ENCODE measurements at places on chromosomes 1 and 21.
A peak's percentile ranks its signal among the peaks of the same experiment; 100 is the strongest.

DNA sequence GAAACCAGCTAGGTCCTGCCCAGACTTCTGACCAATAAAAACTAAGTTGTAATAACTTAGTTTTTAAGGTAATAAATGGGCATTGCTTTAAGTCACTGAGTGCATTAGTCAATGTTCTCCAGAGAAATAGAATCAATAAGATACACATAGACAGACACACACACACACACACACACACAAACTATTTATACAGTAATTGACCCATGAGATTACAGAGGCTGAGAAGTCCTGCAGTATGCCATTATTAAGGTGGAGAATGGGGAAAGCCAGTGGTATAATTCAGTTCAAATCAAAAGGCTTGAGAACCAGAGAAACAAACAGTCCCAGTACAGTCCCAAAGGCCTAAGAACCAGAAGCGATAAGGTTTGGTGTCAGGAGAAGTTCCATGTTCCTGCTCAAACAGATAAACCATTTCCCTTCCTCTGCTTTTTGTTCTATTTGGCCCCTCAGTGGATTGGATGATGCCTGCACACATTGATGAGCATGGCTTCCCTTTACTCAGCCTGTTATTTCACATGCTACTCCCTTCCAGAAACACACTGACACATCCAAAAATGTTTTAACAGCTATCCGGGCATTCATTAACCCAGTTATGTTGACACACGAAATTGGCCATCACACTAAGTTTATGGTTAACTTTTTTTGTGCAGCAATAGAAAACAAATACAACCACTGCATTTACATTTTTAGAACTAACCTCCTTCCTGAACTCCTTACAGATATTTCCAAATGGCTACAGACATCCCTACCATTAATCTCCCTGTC is 828.2 kb upstream of the NCAM2 start:
- no peak for DNase-seq

DNA sequence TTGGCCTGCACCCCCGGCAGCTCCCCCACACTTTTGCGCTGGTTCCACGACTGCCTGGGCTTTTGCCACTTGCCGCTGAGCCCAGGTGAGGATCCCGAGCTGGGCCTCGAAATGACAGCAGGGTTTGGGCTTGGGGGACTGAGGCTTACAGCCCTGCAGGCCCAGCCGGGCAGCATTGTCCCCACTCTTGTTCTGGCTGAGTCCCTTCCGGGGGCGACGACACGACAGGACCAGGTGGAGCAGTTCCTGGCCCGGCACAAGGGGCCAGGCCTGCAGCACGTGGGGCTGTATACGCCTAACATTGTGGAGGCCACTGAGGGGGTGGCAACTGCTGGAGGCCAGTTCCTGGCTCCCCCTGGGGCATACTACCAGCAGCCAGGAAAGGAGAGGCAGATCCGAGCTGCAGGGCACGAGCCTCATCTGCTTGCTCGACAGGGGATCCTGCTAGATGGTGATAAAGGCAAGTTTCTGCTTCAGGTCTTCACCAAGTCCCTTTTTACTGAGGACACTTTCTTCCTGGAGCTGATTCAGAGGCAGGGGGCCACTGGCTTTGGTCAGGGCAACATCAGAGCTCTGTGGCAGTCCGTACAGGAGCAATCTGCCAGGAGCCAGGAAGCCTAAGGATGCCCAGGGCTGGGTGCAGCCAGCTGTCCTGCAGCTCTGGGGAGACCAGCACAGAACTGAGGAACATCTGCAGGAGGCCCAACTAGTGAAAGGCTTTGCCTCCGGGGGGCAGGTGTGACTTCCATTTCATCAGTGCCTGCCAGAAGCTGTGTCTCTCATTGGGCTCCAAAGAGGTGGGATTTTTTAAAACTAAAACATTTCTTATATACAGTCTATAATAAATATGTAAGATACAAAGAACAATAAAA is 1.2 kb downstream of the HPDL start:
- peak; percentile 28 for DNase-seq

- DNase-seq, result no peak
These were observed 12.7 kb upstream of the ASAP3 start for GRCh38 chr1:23496490-23497181.

GRCh38 chr1:88333086-88333695 is 350.9 kb upstream of the PKN2 start:
- no peak for DNase-seq

DNA sequence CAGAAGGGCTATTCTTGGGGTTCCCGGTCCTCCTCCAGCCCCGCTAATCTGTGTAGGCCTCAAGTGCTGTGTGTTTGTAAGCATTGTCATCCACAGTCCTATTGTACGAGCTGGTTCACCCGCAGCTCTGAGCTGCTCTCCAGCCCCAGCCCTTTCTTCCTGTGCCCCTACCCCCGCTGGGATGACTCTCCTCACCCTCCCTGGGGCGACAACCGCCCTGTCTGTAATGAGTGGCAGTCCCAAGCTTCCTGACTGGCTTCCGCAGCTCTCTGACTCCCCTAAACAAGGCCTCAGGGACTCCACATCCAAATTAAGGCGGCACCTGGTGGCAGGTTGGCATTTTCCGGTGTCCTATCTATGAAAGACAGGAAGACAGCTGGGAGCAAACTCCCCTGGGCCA is 45.8 kb downstream of the TFF3 start:
- no peak for DNase-seq

DNA sequence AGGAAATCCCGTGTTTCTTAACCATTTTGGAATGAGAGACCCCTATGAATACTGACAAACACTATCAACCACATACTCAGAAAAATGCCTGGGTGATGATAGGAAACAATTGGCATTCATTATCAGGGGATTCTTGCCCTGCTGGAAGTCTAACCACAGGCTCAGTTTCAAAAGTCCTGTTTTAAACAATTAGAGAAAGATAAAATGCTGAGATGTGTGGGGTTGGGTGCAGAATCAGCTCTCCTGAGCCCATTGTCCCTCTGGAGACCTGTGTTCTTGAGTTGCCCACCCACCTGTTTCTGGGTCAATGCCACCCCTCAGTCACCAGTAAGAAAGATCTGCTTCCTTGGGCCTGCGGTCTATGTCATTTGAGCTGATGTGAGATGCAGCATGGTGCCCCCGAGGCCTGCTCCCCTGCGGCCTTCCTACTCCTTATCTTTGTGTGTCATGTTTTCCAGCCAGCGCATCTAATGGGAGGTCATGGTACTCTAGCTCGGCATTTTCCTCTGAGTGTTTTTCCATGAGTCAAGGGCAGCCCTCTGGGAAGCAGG is 130.3 kb upstream of the PLXNA2 start:
- no peak for DNase-seq

GRCh38 chr1:84278905-84279304 is 22.6 kb upstream of the SAMD13 start:
- no peak for DNase-seq

Data from CD4-positive, alpha-beta T cell (primary cell).